ENCODE measurements at places on chromosomes 3 and 15.
A peak's percentile ranks its signal among the peaks of the same experiment; 100 is the strongest.

DNA sequence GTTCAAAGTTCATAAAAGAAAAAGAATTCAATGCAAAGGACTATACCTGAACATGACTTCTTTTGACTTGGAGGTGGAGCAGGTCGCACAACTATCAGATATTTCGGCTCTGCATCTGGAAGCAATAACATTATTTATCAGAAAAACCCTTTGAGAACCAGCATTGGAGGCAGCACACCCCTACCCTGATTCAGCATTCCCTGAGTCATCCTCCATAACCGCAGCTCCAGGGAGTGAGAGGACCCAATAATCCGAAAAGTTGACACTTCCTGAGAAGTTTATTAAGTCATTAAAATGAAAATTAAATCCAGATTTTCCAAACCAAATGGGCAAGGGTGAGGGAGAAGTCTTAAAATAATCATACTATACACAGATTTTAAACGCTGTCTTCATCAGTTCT is 90.6 kb downstream of the ABI3BP start:
- no peak for DNase-seq

DNA sequence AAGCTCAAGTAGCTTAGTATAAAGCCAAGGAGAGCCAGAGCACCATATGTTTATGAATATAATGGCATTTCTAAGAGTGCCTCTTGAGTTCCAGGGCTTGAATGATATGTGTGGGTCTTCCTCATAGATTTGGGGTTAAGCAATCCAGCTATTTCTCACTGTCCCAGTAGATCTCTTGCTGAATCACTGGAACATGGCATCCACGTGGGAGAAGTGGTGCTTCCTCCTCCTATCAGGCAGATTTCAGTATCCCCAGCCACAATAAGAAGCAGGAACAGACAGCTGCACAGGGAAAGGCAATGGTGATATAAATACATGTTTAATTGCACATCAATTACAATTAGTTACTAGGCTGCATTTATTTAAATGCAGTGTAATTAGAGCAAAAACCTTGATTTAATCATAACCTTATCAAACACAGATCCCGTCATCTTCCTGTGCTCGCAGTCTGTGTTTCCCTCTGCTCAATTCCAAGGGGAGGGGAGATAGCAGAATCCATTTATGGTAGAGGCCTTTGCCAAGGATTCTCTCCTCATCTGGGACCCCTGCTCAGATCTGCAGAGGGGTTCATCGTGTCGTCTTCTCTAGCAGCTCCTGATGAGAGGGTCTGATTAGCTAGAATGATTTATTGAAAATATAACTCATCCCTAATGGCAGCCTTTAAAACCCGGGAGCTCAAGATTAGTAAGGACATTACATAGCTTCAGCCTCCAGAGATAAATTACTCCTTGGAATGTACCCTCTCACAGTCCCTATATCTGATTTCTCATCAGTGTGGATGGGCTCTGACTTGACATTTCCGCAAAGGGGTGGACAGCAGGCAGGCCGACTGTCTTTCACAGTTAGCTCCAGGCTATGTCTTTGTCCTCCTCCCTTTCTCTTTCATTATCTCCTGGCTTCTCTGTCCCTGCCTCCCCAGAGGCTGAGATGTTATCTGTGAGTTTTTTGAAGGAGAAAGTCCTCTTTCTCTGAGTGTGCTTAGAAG is 775.9 kb downstream of the AGBL1 start:
- no peak for DNase-seq

DNA sequence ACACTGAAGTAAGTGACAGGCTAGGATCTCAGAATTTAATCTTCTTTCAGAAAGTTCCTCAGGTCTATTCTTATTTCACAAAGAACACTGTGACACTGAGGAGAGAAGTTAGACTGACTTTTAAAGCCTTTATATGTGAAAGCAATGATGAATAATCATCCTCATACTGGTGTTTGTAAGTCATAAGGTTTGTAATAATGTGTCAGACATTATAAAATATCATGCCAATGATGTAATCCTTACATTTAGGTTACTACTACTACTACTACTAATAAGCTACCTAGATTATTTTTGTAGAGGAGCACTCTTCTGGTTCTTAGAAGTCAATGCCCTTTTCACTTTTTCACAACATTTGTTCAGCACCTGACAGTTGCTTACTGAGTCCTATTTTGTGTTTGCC is 33.4 kb downstream of the FANCD2OS start:
- DNase-seq: no peak

DNA sequence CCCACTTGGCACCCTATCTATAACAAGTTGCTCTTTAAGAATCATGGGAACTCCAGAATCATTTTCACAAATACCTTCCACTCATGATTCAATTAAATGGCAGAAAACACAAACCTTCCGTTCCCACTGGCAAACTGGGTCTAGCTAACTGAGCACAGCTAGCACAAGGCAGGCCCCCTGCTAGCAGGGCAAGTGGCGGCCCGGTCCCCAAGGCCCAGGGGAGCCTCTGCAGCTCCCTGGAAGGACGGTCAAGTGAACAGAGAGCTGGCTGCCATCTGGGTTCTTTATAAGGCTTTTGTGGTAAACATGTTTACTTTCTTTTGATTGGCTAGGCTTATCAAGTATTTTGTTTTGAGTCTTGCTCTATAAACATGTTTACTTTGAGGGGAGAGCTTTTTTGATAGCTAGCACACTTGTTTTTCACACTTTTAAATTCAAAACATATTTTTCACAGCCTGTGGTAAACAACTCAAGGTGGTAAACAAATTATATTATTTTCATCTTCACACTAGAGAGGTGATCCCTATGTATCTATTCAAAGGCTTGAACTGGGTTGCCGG is 81.4 kb downstream of the FOXP1 start:
- no peak for DNase-seq

DNA sequence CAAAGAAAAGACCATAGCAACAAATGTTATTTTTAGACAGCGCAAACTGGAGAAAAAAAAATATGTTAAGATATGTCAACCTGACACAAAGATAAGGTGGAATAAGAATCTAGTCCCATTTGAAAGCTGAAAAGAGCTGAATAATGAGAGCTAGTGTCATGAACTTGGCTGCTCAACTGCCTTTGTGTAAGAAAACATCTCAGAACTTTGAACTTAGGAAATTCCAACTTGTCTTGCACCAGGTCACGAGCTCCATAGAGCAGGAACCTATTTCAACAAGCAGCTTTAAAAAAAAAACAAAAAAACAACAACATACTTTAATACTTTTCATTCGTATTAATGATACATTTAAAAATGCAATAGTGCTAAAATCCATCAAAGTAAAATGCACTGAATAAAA is 79.5 kb downstream of the ZNF280D start:
- no peak for DNase-seq

DNA sequence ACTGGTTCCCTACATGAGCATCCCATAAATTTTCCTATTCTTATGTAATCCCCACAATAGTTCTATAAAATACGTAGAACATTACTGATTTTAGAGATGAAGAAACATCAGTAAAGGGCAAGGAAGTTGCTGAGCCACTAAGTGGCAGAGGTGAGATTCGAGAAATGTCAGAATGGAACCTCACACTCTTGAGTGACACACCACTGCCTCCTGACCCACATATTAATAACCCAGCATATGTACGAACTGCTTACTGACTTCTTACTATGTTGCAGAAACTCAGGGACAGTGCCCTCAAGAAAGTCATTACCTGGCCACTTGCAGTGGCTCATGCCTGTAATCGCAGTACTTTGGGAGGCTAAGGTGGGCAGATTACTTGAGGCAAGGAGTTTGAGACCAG is 1022.4 kb downstream of the FHIT start:
- no peak for DNase-seq

DNA sequence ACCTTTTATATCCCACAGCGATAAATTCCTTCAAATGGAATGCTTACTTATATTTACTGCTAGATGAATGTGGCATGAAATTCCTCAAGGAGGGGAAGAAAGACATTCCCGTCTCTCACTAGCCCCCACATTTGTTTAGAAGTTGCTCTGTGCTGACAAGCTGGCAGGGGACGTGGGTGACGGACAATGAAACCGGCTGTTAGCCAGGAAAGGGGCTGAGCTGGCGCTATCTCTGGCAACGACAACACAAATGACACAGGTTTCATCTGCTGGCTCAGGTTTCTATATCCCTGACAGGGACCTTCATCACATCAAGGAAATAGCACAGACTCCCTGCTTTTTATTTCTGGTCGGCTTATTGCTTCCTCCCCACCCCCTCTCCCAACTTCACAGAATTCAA is 15.8 kb downstream of the RUVBL1 start:
- no peak for DNase-seq

DNA sequence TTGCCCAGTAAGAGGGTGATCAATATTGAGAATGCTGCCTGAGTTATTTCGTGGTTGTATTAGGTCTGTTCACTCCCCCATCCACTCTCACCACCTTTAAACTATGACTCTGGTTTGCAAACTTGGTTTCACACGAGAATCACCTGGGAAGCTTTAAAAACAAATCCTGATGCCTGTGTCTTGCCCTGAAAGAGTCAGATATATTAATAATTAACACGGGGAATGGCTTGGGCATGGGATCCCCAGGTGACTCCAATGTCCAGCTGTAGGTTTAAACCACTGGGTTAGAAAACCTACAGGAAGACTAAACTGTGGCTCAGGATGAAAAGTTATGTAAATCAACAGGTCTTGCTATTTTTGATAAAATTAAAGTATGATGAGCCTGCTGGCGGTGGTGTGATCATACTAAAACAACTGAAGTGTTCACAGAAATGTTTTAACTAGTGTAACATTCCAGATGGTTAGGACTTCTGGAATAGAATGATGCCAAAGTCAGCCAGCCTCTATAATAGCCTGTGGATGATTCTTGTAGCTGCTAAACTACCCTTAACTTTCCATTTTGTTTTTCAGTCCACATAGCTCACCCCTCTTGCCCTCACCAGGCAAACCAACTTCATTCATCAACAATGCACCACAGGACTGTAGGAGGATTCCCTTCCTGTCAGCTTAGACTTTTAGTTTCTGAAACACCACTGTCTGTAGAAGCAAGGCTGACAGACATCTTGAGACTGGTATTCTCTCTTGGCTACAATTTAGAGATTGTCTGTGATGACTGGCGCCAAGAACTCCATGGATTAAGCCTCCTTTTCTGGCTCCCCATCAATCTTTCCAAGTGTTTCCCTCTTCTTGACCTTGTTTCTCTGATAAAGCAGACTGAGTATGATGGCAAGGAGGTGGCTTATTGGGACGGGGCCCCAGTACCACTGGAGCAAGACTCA is 119.1 kb upstream of the ADAMTS9 start:
- no peak for DNase-seq

GRCh38 chr15:55661428-55661827 is 73.3 kb upstream of the PYGO1 start:
- DNase-seq: no peak

DNA sequence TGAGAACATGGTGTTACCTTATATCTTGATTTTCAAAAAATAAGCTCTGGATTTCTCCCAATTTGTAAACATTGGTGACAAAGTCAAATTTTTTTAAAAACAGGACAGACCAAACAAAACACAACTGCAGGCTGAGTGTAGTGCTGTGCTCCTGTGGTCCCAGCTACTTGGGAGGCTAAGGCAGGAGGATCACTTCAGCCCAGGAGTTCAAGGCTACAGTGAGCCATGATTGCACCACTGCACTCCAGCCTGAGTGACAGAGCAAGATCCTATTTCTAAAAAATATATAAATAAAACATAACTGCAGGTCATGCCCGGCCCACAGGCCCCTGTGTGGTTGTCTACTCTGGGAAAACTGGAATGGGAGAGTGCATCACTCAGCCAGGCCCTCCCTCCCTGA is 4.0 kb upstream of the ZXDC start:
- no peak for DNase-seq

- DNase-seq: peak; percentile 13
Measured at GRCh38 chr15:43329217-43329959, 985 bp downstream of the LCMT2 start.

DNA sequence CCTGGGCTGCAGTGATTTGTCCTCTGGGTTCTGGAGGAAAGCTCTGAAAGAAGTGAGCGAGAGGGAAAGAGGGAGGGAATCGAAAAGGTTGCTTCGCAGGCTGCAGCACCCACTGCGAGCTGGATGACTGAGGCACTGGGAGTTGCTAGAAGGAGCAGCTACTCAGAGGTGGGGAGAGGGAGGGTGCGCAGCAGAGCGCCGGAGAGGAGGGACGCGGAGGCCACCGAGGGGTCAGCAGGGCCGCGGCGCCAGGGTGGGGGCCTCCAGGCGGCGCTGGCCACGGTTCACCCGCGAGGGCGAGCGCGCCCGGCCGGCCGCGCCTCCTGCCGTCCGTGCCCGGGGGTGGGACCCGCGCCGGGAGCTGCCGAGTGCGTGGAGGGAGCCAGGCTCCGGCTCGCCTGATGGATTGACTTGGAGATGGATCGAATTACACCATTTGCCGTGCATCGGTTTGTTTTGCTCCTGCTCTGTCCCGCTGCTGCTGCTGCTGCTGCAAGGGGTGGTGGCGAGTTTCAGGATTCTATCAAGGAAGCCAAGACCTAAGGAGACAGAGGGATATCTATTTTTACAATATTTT is at the start of gene SEMA6D:
SEMA6D (plus strand) TSS at position 470 of the 577 bp plus-strand sequence. CDS start 42,294 bp downstream, outside the sequence.
- DNase-seq: peak; percentile 88

DNA sequence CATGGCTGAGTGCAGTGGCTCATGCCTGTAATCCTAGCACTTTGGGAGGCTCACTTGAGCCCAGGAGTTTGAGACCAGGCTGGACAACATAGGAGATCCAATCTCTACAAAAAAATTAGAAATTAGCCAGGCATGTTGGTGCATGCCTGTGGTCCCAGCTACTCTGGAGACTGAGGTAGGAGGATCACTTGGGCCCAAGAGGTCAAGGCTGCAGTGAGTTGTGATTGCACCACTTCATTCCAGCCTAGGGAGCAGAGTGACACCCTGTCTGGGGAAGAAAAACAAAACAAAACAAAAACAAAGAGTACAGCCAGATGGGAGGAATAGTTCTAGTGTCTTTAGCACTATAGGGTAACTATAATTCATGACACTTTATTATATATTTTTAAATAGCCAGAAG is 26.2 kb upstream of the COMMD4 start:
- no peak for DNase-seq

DNA sequence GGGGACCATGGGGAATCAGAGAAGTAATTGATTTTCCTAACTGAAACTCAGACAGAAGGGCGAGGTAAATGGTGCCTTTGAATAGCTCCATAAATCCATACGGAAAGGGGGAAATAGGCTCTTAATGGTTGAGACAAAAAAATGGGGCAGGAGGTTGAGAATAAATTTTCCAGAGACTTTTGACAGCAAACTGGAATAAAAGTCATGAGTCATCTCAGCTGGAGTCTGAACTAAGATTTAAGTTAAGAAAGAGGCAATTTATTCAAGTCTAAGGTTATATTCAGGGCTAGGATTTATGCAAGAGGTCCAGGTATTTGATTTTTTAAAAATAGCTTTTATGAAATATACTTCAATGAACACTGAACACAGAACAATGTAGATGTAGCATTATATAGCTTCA is 238.7 kb upstream of the RORA start:
- peak; percentile 1 for DNase-seq

Data from putamen (tissue), 1 donor.